ENCODE measurements at places on chromosomes 7 and 10.

GRCh38 chr7:100407285-100408180 lies 21.0 kb downstream of the ZCWPW1 start:
- DNase-seq = no peak

- DNase-seq = no peak
Observed at GRCh38 chr7:42726066-42726785, 185.6 kb downstream of the C7orf25 start.

GRCh38 chr7:35624299-35625186 lies 70.4 kb downstream of the HERPUD2 start:
- DNase-seq = no peak

- DNase-seq = no peak
Observed at GRCh38 chr7:29469976-29470557, 93.6 kb upstream of the PRR15 start.

DNA sequence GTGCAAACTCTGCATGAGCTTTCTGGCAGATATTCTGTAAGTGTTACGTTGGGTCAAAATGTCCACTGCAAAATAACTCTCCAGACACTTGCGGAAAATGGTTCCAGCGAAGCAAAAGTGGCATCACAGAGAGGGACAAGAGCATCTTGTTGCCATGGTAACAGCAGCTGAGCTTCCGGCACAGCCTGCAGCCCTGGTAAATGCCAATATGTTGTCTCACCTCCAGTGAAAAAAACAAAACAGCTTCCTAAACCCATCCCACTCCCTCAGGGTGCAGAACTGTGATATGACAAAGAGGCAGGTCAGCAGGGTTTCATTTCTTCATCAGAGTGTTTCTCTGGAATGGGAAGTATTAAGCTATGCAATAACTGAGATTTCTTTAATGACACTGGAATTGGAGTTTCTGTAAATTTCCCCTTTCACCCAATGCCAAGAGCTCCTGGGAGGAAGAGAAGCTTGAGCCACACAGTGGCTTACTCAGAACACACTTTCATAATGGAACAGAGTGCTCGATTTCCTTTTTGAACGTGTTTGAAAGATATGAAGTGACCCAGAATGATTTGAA lies 65.6 kb downstream of the FOXI2 start:
- no peak for DNase-seq

- no peak for DNase-seq
Observed at GRCh38 chr10:94047293-94047692, 53.6 kb downstream of the PLCE1 start.

DNA sequence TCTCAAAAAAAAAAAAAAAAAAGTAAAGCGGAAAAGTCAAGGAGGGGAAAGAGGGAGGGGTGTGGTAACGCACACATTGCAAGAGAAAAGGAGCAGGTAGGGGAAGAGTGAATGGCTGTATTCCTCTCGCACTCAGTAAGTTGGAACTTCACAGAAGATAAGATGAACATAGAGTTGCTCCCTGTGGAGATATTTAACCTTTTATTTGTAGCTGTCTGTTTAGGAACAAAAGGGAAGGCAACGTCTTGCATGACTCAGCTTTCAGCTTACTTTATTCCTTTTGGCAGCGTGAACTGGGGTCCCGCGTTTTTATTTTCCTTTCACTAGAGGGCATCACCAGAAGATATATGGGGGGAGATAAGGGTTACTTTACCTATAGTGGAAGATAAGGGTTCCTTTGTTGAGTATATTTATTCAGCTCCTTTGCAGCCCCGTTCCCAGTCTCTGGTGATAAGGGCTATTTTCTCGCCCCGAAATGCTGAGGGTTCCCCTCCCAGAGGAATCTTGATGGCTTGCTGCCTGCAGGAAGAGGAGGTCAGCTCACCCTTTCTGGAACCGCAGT lies 78.5 kb downstream of the APBB1IP start:
- no peak for DNase-seq

DNA sequence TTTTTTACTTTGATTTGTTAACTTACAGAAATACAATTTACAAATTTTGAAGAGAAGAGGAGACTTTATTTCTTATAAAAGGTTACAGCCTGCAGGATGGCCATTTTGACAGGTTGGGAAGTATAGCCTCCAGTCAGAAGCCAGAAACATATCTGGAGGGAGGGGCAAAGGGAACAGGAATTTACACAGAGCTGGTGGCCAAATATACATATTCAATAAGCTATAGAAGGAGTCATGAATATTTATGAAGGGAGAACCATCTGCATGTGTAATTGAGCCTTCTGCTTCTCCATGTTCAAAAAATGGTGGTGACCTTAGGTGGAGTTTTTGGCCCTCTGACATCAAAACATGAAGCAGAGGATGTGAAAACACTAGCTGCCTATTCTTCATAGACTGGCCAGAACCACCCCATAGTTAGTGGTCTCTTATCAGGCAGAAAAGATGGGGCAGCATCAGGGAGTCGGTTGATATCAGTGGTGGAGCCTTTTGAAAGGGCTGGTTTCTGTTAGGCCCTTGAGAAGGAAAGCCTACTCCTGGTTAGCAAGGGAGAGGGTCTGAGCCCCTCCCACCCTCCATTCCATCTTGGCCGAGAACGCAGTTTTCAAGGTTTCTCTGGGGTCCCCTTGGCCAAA lies 57.2 kb downstream of the ENTPD1 start:
- DNase-seq = no peak

GRCh38 chr10:65765006-65765541 lies 1160.8 kb upstream of the LRRTM3 start:
- DNase-seq = no peak

DNA sequence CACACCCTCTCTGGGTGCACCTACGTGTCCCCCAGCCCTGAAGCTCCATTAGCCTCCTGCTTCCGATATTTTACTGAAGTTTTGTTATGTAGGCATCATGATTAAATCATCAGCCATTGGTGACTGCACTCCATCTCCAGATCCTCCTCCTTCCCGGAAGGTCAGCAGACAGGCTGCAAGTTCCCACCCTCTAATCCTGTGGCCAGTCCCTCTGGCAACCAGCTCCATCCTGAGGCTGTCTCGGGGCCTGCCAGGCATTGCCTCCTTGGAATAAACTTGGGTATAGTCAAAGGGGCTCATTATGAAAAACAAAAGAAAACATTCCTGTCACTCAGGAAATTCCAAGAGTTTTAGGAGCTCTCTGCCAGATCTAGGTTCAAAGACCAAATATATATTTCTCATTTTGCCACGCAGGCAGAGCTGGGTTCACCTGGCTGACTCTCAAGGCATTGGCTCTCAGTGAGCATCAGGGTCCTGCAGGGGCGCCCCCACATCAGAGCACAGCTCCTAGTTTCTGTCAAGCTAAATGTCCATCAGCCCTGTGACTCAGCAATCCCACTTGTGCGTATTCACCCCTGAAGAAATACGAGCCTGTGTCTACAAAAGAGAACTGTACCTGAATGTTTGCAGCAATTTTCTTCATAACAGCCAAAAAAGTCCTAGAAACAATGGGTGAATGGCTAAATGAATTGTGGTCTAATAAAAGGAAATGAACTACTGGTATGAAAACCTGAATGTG lies 27.4 kb upstream of the TMEM72 start:
- DNase-seq = no peak

- DNase-seq = no peak
Observed at GRCh38 chr7:16721541-16721940, 32.0 kb upstream of the TSPAN13 start.

- DNase-seq = no peak
Observed at GRCh38 chr7:18509481-18509880, 13.9 kb downstream of the HDAC9 start.

- DNase-seq = no peak
Observed at GRCh38 chr7:132783824-132784223, 207.6 kb upstream of the PLXNA4 start.

DNA sequence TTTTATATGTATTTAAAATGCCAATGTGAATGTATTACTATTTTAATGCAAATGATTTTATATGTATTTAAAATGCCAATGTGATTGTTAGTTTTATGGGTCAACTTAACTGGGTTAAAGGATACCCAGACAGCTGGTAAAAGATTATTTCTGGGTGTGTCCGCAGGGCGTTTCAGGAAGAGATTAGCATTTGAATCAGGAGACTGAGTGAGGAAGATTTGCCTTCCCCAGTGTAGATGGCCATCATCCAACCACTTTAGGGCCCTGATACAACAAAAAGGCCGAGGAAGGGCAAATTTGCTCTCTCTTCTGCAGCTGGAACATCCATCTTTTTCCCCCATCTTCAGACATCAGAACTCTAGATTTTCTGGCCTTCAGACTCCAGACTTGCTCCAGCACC lies 116.2 kb downstream of the BAMBI start:
- no peak for DNase-seq

GRCh38 chr10:28754930-28755718 lies 77.8 kb downstream of the BAMBI start:
- DNase-seq = no peak

- no peak for DNase-seq
Observed at GRCh38 chr10:31158011-31158658, 126.5 kb upstream of the ZNF438 start.

DNA sequence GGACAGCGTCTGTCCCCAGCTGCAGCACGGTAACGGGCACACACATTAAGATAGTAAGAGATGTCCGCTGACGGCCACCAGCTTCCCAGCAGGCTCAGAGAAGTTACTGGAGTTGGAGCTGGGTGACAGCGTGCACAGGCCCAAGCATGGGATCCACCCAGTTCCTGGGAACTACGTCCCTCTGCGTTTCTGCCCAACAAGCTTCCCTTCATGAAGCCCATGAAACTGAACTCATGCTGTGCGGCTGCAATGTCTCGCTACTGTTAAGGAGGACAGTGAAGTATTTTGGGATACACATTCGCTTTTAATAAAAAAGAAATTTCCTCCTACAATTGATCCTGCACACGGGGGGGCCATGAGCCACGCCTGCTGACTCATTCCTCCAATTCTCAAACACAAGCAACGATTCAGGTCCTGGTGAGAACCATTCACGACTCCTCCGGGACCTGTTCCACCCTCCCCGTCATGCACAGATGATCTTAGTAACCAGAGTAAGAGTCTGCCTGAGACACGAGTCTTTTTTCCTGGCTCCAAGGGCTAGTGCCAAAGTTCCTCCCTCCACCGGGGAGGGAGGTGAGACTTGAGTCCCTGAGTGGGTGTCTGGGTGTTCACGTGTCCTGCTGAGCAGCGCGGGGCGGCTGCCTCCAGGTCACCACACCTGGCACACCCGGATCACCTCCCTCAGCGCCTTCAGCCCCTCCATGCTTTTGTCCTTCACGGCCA lies 2.6 kb downstream of the PSMG3 start:
- no peak for DNase-seq

- DNase-seq = no peak
Observed at GRCh38 chr7:127253281-127254162, 781 bp upstream of the GRM8 start.

- DNase-seq = no peak
Observed at GRCh38 chr7:36224934-36225858, 72.1 kb downstream of the EEPD1 start.

GRCh38 chr10:122323941-122324675 lies 50.4 kb upstream of the PLEKHA1 start:
- no peak for DNase-seq

DNA sequence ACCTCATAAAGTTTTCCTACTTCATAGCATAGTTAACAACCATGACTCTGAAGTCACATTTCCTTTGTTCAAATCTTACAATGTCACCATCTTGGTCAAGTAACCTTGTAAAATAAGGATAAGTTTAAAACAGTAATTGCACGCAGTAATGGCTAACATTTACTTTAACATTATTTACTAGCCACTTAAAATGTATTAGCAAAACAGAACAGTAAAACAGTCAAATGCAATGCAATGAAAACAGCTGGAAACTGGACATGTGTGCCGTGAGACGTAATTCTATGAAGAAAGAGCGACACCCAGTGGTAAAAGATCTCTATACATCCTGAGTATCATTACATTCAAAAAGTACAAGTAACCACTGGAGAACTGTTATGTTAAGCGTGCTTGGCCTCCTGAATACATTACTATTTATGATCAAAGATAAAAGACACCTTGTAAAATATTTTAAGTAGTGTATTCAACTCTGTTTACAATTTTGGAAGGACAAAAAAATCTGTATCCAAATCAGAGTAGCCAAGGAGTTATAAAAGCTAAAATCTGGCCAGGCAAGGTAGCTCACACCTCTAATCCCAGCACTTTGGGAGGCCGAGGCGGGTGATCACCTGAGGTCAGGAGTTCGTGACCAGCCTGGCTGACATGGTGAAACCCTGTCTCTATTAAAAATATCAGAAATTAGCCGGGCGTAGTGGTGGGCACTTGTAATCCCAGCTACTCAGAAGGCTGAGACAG lies 27.2 kb downstream of the ATE1 start:
- no peak for DNase-seq

DNA sequence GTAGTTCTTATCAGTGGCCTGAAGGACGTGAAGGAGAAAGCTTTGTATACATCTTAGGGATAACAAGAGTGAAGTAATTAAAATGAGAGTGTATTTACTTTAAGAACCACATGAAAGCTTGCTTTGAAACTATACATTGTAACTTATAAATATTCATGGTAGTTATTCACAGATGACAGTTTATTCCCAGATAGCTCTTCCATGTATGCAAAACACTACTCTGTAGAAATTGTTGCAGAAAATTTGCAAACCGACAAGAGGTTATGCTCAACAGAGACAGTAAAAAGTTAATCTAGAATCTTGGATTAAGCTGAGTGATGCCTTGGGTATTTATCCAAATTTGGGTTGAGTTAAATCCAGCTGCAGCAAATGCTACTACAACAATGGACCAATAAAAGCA lies 301.5 kb downstream of the PRKG1 start:
- DNase-seq = no peak

- no peak for DNase-seq
Observed at GRCh38 chr7:133061357-133061756, 20.5 kb downstream of the CHCHD3 start.

GRCh38 chr7:131537571-131537978 lies 18.9 kb downstream of the PODXL start:
- no peak for DNase-seq

DNA sequence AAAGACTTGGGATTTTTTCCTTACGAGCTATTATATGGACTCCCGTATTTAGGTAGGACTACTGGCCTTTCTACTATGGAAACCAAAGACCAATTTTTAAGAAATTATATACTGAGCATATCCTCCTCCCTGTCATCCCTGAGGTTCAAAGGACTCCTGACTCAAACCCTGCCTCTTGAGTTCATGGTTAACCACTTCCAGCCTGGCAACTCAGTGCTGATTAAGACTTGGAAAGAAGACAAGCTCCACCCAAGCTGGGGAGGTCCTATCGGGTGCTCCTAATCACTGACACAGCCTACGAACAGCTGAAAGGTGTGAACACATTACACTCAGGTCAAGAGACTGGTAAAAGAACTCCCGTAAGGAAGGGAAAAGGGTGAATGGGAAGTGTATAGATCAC lies 66.8 kb downstream of the LYZL2 start:
- no peak for DNase-seq
